ENCODE measurements at places on chromosomes 7 and 10.

DNA sequence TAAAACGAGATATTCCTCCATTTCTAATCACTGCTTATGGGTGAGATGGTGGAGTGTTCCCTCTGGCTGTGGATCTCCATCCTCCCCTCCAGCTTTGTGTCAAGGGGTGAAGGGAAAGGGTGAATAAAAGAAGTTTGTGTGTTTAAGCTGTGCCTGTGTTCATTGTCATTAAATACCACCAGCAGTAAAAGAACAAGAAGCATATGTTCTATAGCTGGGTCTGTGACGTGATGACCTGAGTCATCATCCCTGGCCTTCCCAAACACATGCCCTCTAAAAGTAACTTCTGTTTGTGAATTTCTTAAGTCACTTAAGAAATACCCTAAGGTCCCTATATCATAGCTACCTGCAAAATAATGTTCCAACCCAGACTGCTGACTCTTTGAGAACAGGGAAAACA, 104.9 kb downstream of the PPP1R17 start:
- no peak for DNase-seq

DNA sequence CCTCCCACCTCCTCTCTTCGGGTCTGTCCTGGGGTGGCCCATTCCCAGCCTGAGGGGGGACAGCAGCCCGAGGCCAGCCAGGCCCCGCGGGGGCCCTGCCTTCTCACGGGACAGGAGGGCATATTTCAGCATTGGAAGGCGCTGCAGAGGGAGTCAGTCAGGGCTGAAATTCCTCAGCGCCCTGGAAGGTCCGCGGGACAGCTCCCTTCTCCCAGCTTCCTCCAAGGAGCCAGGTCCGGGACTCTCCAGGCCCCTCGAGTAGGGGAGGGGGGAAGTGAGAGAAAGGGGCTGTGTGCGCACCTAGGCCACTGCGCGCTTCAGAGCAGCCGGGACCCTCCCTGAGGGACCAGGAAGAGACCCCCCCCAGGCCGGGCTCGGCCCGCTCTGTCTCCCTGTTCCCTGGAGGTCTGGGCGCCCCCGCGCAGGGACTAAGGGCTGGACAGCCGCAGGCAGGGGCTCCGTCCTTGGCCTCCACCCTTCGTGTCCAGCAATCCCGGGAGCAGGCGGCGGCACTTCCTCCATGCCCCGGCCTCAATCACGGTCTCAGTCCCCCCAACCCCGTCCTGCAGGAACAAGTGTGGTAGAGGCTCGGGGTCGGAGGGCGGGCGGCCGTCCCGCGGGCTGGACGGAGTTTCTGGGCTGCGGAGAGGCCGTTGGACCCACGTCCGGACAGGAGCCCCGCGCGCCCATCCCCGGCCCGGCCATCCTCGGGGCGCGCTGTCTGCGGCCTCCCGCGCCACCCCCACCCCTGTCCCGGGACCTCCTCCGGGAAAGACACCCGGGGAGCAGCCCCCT, 6.0 kb upstream of the ELFN1 start:
- no peak for DNase-seq

DNA sequence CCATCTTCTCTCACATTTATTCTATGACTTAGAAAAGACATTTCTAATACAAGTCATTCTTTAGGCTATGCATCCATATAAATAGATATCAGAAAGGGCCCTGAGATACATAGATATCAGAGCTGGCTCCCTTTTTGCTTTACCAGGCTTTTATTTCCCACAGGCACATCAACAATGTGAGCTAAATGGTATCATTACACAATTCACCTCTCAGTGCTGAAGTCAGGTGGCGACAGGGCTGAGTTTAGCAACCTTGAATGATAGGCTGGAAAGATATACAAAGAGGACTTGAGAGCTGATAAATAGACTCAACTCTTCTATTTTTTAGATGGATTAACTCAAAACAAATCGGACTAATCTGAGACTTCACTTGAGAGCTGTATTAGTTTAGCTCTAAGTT, 189.2 kb upstream of the COL1A2 start:
- no peak for DNase-seq

- DNase-seq = no peak
Measured at GRCh38 chr7:123367484-123368122, 166.8 kb downstream of the IQUB start.

DNA sequence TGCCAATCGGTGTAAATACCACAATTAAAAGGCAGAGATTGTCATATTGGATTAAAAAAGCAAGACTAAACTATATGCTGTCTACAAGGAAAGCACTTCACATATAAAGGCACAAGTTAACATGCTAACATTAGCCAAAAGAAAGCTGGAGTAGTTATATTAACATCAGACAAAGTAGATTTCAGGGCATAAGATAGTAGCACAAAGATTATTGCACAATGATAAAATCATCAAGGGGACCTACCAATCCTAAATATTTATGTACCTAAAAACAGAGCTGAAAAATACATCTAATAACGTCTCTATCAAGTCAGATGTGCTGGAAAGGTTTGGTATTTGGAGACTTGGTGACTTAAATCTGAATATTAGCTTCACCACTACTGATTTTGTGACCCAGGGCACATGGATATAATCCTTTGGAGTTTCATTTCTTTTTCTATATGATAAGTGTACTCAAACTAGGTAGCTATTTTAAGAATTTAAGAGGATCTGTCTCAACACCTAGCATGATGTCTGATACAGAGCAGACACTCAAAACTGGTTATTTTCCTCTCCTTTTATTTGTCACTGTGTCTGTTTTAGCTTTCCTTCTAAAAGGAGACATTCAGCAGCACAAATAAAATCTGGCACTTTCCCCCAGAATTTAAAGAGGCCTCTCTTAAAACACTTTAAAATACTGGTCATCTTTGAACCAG, 156.5 kb downstream of the DOCK4 start:
- DNase-seq = no peak

DNA sequence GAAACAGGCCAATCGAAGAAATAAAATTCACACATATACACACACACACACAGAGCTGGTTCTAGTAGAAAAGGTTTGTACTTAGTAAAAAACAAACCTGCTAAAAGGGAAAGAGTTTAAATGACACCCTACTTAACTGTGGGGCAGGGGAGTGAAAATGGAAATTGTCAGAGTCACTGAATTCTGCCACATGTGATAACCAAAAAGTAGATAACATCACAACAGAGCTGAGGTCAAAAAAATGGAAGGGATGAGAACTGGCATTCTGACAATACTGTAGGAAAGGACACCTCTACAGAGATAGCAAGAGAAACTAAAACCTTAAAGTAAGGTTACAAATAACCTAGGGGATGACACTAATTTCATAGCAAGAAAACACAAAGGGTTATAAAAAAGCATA, 74.6 kb downstream of the CACUL1 start:
- no peak for DNase-seq

DNA sequence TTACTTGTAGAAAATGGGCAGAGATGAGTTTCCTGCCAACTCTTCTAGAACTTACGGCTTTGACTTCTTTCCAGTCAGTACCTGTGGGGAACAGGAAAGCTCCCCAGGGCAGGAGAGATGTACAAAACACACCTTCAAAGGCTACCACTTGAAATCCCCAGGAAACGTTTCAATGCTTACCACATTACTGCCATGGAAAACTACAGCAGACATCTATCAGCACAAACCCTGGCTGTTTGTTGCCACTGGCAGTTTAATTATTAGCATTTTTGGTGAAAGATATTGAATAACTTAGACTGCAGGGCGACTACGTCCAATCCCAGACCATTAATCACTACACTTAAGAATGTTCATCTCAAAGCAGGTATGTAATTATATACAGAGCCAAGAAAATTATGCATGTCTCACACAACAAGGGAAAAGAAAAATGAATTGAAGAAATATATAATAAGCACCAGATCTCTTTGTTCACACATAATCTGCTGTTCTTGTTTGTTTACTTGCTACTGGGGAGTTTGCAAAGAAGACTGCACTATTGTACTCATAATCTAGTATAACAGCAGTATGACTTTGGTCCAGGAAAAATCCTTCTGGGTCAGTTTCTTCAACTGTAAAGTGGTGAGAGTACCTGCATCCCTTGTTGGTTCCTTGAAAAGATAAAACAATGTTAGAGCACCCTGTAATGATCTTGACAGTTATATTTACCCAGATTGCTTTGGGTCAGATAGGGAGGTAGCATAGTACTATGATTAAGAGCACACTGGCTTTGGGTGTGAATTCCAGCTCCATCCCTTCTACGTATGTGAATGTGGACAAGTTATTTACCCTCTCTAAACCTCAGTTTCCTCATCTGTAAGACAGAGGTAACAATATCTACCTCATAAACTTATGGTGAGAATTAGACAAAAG, 138.3 kb downstream of the DOCK4 start:
- DNase-seq = no peak

GRCh38 chr7:30430777-30431176, 47.8 kb downstream of the NOD1 start:
- no peak for DNase-seq

DNA sequence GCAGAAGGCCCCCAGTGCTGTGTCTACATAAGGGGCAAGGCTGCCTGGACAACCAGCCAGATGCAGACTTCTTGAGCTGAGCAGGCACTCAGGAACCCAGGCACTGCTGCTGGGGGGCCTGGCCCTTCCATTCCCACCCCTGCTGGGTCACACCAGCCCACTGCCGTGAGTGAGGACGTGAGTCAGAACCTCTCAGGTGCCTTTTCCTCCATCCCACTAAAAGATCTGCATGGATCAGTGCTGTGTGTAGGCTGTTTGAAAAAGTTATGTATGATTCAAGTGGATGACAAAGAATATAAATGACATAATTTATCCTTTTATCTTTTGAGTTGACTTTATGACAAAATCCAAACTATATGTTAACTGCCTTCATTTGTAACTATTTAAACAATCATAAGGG, 499.3 kb downstream of the INHBA start:
- no peak for DNase-seq

GRCh38 chr7:75624134-75624832, 114.5 kb downstream of the HIP1 start:
- no peak for DNase-seq
